ENCODE measurements at places on chromosomes 5 and 9.

DNA sequence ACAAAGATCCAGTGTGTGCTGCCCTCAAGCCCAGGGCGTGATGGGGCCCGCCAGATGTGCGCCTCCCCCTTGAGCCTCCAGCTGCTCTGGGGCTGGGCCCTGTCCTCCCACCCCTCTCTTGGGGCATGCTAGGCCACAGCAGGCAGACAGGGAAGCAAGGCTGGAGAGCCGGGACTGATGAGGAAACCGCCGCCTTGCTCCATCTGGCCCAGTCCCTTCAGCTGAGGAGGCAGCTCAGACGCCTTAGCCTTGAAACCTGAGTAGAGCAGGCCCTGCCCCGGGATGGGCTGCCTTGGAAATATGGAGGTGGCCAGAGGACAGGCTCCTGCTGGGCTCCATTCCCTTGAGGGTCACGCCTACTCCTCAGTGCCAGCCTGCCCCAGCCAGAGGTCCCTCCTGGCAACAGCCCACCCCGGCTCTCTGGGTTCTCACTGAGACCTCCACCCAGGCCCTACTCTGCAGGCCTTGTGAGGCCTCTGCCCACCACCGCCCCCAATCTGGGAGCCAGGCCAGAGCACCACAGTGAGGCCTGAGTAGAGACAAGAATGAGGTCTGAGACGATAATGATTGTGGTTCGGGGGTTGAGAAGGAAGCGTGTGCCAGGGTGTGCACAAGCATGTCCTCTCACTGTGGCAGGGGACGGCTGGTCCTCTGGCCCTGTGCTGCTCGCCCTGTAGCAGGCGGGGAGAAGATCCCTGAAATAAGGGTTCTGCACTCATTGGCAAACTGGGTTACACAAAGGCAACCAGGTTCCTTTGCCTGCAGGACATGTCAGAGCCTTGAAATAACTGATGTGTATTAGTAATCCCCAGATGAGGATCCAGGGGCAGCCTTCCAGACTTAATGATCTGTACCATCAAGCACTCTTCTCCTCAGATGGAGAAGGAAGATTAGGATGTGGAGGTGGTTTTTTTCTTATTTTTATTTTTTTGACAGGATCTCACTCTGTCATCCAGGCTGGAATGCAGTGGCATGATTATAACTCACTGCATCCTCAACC is 30.9 kb downstream of the CXXC5 start:
- DNase-seq = no peak

GRCh38 chr9:81841333-81841732 is 86.9 kb upstream of the SPATA31D4 start:
- DNase-seq = no peak

DNA sequence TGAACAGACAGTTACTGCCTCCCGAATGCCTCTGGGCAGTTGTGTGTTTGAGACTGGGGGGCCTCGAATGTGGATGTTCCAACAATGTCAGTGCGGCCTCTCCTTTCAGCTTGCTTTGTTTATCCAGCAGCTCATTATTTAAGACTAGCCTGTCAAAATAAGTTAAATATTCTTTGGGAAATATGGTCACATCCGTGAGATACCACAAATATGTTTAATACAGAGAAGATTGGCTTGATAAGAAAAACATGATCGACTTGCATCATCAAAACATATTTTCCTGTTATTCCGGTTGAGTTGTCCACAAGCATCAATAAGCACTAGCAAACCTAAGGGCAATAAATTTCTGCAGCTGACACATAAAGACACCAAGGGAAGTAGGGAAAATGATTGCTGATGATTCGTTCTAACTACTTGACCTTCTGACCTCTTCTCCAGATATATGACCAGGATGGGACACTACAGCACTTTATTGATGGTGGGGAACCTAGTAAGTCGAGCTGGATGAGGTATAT is 66.5 kb downstream of the PRDM6 start:
- DNase-seq = no peak

GRCh38 chr5:12623408-12623807 is 719.2 kb upstream of the CTNND2 start:
- DNase-seq = no peak

GRCh38 chr5:79186021-79186420 is 49.9 kb upstream of the JMY start:
- no peak for DNase-seq
